ENCODE measurements at places on chromosomes 1 and 21.
A peak's percentile ranks its signal among the peaks of the same experiment; 100 is the strongest.

DNA sequence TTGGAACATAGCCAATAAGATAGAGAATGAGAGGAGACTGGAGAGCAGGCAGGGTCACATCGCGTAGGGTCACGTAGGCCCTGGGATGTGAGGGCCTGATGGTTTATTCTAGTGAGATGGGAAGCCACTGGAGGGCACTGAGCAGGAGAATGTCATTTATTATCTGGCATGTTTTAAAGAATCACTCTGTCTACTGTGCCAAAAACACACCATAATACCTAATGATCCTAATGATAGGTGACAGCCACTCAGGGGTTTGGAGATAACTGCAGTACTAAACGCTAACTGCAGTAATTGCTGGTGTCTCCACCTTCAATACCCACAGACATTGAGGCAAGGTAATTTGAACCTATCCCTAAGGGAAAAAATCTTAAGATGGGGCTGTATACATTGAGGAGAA, 185.4 kb downstream of the TTLL7 start:
- DNase-seq: no peak

- no peak for DNase-seq
Observed at GRCh38 chr1:109298666-109299557, 7.9 kb downstream of the MYBPHL start.

- peak; percentile 72 for DNase-seq
Observed at GRCh38 chr1:172746091-172746949, 87.4 kb downstream of the FASLG start.

DNA sequence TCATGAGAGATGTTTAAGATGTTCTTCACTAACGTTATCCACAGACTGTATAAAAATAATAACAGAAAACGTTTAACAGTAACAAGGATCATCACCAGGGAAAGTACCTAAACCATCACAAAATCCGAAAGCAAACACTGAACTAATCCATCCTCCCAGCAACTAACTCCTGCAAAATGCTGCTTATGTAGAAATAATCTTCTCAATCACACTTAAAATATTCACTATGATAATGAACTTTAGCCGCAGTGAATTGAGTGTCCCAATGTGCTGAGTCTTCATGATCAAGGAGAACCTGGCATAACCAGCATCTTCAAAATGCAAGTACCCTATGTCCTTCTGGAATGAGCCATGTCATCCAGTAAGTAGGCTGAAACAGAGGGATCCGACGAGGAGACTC, 166.1 kb downstream of the LTN1 start:
- no peak for DNase-seq

- DNase-seq: no peak
Observed at GRCh38 chr1:84585803-84586202, 11.6 kb upstream of the CTBS start.

- no peak for DNase-seq
Observed at GRCh38 chr1:39898191-39898590, 3.5 kb downstream of the MYCL start.

DNA sequence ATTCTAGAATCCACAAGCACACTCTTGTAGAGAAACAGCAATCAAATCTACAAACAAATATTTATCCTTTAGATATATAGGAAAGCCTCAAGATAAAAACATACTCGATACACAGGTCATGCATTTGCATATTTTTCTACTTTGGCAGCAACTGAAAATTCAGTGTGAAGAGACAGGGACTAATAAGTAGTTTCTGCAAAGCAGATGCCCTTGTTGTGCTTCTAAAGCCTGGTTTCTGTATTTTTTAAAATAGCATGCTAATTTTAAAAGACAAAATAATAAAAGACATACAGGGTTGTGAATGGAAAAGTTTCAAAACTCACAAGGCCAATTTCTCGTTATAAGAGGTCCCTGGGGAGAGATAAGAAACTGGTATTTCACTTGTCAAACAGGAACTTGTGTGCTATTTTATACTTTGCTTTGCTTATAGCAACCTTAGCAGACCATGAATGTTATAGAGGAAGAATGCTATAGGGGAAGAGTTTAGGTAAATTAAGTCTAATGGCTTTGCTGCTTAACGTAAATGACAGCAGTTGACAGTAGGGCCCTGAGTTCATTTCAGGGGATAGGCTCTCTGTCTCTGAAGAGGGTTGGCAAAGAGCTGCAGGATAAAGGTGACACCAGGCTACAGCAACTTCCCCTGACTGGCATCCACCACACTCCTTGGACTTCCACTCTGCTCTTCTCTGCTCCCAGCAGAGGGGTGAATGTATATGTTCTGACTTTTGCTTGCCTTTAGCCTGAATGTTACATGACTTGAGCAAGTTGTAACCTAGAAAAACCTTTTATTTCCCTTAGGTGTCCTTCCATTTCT, 9.4 kb upstream of the RGS13 start:
- DNase-seq: no peak

GRCh38 chr1:64110924-64111777, 92.3 kb upstream of the UBE2U start:
- DNase-seq: no peak

- DNase-seq: no peak
Observed at GRCh38 chr1:93964096-93964776, 55.0 kb upstream of the GCLM start.

GRCh38 chr1:169809370-169810095, 14.8 kb upstream of the METTL18 start:
- DNase-seq: peak; percentile 34

DNA sequence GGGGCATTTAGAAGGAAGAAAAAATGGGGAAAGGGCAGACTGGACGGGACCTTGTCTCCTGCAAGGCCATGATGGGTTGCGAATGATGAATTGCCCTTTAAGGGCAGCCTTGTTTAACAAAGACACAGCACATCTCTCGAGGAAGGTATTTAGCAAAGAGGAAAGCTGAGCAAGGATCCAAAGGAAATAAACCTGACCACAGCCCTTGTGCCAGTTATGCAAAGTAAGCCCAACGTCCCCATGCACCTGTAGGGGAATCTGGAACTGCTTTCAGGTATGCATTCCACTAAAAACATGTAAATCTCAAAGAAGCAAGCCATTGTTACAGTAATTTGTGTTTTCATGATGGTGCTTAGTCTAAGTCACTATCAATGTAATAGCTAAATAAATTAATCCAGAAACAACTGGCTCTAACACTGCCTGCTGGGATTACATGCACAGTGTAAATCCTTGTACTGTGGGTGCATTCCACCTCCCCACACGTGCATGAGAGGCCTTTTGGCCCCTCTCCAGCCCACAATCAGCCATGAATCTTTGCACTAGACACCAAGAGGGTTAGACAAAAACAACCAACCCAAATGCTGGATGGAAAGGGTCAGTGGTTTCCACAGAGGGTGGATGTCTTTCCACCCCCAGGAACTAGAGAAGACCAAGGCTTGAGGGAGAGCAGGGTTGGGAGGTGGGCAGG, 228.8 kb upstream of the KAZN start:
- DNase-seq: no peak

DNA sequence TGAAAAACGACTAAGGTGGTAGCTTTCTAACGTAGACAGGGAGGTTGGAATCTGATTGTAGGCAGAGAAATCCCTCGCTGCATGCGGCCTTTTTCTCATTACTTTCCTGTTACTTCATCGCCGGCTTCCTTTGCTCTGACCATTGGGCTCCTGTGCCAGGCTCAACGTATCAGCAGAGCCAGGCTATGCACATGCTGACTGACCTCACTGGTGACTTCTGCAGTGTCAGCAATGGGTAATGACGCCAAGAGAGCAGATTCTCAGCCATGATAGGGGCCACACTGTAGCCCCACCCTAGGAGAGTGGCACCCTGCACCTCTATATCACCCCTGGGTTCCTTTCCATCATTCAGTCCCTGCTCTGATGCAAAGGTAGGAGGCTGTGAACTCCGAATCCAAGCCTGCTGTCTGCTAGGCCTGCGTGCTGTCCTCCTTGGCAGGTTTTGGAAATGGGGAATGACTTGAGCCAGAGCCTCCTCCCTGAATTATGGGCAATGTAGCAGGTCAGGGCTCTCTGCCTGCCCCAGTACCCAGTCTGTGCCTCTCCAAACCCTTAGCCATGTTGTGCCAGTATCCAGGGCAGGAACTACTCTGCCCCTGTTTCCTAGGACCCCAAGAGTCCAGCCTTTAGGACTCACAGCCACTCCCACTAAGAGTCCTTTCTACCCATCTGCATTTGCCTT, 11.4 kb downstream of the PPFIA4 start:
- DNase-seq: no peak

GRCh38 chr1:40162753-40163441, 1.7 kb downstream of the RLF start:
- DNase-seq: no peak

- DNase-seq: peak; percentile 38
Observed at GRCh38 chr21:44870748-44871495, 2.6 kb downstream of the PTTG1IP start.

DNA sequence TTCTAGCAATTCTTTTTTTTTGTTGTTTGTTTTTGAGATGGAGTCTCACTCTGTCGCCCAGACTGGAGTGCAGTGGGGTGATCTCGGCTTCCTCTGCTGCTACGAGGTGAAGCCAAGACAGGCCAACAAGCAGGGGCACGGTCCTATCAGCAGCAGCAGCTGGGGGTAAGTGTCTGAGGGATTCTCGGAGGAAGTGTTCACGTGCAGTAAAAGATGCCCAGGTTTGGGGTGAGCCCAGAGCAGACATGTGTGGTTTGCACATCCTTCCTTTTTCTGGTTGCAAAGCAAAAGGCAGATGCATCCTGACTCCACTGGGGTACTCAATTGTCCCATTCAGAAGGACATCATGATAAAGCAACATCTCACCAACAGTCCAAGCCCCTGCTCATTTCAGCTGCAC, 27.7 kb downstream of the PIGP start:
- no peak for DNase-seq

DNA sequence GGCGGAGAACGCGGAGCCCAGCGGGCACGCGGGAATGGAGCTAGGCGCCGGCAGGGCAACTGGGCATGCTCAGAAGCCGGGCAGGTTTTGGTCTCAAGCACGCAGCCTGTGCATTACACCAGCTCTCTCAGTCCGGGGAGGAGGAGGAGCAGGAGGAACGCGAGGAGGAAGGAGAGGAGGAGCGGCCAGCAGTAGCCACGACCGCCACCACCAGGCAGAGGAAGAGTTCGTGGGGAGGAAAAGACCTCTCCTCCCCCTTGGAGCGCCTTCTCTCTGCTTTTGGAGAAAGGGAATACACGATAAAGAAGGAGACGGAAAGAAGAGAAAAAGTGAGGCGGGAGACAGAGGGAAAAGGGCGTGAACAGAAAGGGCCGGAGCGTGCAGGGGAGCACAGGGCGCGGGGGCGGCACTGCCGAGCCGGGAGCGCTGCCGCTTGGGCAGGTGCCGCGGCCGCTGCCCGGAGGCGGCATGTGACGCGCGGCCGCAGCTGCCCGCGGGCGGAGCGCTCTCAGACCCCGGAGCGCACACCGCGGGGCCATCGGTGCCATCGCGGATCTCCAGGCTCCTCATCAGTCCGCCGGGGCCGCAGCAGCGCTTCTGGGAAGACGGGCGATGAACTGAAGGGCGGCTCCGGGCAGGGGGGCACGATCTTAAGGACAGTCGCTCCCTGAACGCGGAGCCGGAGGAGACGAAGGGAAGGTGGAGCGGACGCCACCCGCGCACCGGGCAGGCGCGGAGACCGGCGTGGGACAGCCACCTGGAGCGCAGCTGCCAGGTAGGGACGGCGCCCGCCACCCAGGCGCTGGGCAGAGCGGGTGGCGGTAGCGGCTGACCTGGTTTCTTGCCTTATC, at the start of gene CHRM3:
TSS of gene CHRM3 (plus strand) at position 116 of the 851 bp plus-strand sequence. CDS start 520,884 bp downstream, outside the sequence.
- DNase-seq: no peak

GRCh38 chr1:111852261-111852721, 96.6 kb downstream of the DDX20 start:
- DNase-seq: no peak

All from CD4-positive, alpha-beta memory T cell (primary cell).